Hypothalamus (tissue), 51 donors: ENCODE measurements at places on chromosomes 1 and 21.

- DNase-seq, result no peak
Observed at GRCh38 chr1:46457178-46457577, 32.5 kb upstream of the DMBX1 start.

GRCh38 chr21:41900401-41900800 lies 21.3 kb upstream of the PRDM15 start:
- DNase-seq, result no peak

GRCh38 chr1:201530741-201531531 lies 8.0 kb upstream of the NAV1 start:
- peak; percentile 64 for DNase-seq

DNA sequence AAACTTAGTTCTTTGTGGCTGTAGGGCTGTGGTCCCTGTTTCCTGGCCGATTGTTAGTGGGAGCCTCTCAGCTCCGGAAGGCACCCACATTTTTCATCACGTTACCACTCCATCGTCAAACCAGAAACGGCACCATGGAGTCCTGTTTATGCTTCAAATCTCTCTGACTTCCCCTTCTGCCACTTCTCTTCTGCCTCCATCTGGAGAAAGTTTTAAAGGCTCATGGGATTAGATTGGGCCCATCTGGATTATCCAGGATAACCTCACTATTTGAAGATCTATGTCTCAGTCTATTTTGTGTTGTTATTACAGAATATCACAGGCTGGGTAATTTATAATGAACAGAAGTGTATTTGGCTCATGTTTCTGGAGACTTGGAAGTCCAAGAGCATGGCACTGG lies 19.3 kb upstream of the IL22RA1 start:
- DNase-seq, result no peak

GRCh38 chr21:44063151-44063912 lies 43.9 kb upstream of the PWP2 start:
- DNase-seq, result no peak

- DNase-seq, result no peak
Observed at GRCh38 chr1:89888480-89889322, 67.9 kb downstream of the LRRC8D start.

GRCh38 chr1:200033511-200034261 lies 6.2 kb downstream of the NR5A2 start:
- no peak for DNase-seq

DNA sequence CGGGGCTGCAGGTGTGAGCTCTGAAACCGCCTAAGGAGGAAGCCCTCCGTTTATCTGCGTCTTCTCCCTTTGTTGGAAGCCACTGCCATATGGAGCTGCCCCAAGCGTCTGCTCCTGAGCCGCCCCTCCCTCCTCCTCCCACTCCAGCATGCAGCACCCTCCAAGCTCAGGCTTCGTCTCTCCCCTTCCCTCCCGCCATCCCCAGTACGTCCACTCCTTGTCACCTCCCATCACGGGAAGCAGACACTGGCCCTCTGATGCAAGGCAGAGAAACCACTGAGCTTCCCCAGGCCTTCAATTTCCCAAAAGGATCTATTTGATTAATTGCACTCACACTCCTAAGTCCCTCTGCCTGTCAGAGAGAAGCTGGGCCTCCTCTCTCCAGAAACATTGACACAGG lies 52.5 kb downstream of the NFASC start:
- no peak for DNase-seq

DNA sequence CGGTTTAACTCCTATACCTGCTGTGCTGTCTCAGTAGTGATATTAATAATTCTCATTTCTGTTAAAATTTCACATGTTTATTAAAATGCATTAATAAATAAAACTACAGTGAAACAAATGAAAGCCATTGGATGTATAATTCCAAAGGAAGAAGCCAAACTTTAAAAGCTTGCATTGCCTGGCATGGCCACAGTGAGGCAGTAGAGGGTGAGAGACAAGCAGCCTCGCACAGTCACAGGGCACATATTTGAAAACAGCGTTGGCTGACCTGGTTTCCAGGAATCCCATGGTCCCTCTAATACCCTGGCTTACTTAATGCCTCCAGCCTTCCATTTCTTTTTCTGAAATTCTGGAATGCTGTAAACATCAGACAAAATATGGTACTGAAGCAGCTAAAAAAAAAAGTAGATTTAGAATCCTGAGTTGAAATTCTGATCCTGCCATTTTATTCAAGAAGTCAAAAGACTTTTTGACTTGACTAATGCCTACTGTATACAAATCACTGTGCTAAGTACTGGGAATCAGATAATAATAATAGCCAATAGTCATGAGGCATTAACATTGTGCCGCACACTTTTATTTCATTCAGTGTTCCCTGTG lies 6.7 kb upstream of the RNASEL start:
- DNase-seq, result no peak

DNA sequence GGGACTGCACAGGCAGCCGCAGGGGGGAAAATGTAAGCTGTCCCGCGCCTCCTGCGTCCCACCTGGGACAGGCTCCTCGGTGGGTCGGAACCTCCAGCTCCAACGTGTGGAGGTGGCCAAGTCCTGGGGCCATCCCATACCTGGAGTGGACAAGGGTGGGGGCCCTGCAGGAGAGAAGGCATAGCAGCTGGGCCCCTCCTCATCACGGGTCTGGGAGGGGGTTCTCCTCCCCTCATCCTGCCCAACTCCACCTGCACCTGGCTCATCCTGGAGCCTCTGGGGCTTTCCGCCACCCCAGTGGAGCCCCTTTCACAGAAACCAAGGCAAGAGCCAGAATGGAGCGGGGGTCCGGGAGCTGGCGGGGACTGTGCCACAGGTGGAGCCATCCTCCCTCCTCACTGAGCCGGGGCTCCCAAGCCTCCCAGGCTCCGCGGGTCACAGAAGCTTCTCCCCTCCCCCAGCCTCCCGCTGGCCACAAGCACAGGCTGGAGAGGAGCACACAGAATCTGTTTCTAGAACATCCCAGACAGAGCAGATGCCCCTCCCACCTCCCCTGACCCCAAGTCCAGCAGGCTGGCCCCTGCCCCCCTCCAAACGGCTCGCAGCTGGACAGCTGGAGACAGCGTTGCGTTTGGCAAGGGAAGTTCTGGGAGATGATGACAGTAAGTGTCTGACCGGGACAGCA lies 65.8 kb downstream of the MEGF6 start:
- no peak for DNase-seq

- DNase-seq, result no peak
Observed at GRCh38 chr1:4825800-4826450, 171.5 kb downstream of the AJAP1 start.

DNA sequence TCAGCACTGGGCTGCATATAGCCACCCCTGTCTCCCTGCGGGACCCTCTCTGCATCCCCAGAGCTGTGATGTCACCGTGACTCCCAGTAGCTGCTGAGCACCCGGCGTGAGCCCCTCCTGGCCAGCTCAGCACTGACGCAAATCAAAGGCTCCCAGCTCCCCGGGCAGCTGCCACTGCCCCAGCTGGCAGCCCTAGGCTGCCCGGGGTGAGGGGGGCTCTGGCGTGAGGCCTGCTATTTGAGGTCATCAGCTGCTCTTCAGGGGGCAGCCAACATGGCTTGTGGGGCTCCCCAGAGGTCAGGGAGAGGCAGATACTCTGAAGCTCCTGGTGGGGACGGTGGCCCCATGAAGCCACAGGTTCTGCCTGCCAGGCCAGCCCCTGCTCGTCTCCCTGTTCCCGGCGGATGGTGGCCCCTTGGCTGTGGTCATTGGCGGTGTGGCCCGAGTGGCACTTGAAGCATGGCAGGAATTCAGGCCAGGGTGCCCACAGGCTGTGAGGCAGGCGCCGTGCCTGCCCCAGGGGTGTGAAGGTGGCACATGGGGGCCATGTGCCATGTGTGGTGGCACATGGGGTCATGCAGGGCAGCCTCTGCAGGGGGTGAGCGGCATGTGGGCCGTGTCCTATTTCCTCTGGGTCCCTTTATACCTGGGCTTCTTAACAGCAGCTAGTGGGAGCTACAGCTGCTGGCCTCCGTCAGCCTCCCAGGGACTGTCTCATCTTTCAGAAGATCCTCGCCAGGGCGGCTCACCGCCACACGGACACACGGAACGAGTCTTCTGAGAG lies 85.4 kb downstream of the SIK1 start:
- no peak for DNase-seq

DNA sequence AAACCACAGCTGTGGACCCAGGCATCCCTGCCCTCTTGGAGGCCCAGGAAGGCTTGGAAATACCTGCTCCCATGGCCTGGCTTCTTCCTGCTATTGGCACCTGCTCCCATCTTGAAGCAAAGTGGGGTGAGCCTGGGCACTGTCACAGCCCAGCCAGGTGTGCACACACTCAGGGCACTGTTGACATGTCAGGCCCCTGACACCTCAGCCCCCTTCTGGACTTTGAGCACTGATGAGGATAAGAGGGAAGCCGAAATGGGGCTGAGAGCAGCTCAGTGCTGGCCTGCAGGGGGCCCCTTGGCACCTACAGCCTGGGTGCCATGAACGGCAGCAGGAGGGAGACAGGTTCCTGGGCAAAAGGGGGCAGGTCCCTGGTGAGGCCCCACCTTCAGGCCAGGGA lies 55.9 kb downstream of the DAB1 start:
- DNase-seq, result no peak

DNA sequence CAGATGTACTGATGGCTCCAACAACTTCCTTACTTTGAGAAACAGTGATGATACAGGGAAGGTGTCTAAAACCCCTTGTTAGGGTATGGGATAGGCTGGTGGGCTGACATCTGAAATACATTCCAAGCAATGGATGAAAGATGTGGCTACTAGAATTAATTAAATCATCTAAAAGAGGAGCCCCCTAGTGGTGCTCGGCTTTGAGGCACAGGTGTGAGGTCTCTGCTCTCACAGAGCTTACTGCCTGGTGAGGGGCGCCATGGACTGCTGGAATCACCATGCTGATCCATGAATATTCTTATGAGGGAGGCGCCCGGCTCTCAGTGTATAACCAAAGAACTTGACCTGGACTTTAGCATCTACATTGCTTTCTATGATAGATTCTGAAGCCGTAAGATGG lies 48.5 kb downstream of the GNG4 start:
- DNase-seq, result no peak

GRCh38 chr1:153570874-153571273 lies 5.2 kb upstream of the S100A2 start:
- no peak for DNase-seq

DNA sequence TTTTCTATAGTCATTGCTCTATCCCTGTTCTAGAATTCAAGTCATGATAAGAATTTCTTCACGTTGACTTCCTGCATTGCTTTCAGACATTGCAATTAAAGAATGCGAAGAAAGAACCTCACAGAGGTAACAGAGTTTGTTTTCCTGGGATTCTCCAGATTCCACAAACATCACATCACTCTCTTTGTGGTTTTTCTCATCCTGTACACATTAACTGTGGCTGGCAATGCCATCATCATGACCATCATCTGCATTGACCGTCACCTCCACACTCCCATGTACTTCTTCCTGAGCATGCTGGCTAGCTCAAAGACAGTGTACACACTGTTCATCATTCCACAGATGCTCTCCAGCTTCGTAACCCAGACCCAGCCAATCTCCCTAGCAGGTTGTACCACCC lies 10.6 kb downstream of the APCS start:
- no peak for DNase-seq

DNA sequence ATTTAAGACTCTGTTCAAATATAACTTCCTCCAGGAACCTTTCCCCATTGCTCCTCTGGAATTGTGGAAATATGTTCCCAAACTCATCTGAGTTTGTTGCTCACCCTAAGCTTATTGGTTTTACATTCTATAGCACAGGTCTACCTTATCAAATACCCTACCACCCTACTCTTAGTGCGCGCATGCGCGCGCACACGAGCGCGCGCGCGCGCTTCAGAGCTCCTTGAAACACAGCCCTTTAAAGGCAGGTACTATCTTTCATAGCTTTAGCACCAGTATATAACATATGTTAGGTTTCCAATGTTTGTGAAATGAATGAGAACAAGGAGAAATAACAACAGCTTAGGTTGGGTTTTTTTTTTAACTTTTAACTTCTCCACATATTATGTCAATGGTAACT lies 3.5 kb downstream of the IPP start:
- no peak for DNase-seq

GRCh38 chr21:45818904-45819285 lies 162.7 kb upstream of the COL6A1 start:
- DNase-seq, result no peak

- no peak for DNase-seq
Observed at GRCh38 chr1:67850151-67850551, 16.9 kb upstream of the GNG12 start.

DNA sequence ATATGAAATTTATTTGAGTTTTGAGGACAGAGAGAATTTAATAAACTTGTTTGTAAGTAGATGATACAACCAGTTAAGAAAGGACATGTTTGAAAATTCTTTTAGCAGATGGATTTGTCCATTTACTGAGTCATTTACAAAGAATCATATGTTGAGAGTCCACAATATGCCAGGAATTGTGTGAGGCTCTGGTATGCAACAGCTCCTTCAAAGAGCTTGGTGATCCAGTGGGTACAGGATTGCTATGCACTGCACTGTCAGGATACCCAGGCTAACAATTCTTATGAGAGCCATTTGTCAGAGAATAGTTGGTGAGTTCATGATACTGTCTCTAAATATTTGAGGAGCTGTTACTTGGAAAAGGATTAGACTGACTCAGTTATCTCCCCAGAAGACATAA lies 11.0 kb downstream of the DNM3 start:
- no peak for DNase-seq

GRCh38 chr1:27109103-27109822 lies 45.7 kb downstream of the SLC9A1 start:
- DNase-seq, result no peak

- DNase-seq, result no peak
Observed at GRCh38 chr1:25622531-25622930, 5.9 kb downstream of the MAN1C1 start.

DNA sequence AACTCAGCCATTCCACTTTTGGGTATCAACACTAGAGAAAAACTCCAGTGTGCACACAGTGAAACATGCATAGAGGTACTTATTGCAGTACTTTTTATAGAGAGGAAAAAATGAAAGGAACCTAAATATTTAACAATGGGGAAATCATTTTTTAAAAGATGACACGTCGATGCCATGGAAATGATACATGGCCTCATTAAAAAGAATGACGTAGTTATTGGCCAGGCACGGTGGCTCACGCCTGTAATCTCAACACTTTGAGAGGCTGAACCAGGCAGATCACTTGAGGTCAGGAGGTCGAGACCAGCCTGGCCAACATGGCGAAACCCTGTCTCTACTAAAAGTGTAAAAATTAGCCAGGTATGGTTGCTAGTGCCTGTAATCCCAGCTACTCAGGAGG lies 42.5 kb downstream of the MATN1 start:
- DNase-seq, result no peak

GRCh38 chr1:64090436-64090835 lies 113.0 kb upstream of the UBE2U start:
- DNase-seq, result no peak
